ENCODE measurements at places on chromosomes 12 and 14.

DNA sequence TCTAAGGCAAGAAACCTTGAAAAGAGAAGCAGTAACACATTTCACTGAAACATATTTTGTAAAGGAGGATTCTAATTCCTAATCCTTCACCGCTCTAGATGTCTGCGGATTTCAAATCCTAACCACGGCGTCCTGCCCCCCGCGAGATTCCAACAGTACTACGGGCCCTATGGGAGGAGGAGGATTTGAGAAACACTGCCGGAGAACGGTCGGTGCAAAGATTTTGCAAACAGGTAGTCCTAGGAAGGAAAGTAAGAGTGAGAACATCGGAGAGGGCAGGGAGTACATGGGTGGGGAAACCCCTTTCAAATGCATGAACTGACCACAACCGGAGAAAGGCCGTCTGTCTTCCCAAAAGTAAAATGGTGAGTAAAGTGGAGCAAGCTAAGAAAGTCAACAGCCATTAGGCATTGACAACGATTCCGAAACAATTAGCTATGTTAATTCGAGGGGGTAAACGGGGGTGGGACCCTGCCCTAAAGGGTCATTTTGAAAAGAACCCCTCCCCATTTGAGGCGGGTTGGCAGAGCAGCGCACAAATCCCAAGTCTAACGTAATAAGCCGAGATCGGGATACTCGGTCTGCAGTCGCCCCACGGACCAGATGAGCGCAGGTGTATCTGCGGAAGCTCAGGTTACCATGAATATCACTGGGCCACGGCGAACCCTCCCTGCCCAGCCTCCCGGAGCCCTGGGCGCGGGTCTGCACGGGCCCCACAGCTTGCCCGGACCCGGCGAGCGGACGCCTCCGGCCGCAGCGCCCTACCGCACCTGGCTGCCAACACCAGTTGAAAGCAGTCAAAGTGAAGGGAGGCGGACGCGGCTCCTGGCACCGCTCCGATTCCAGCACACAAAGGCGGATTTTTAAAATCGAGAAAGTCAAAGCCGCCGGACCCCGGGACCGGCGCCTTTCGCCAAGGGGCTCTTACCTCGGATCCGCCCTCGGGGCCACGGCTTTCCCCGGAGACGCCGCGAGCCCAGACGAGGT, 662 bp downstream of the EPS8 start:
- peak; percentile 44 for DNase-seq

DNA sequence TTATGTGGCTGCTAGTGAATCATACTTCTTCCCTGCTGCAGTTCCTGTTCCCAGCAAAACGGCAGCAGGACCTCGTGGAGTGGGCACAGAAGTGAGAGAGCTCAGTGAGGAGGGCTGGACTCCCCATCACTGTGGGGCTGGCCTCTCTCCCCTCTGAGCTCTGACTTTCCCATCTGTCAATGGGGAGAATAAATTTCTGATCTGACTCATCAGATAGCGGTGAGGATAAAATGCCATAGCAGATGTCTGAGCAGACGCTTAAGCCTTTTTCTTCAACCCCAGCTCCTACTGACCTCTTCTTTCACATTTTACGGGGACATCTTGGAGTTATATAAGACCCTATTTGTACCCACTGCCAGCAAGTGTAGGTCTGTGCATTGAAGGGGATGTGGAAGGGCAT, 116.6 kb downstream of the CRACR2A start:
- no peak for DNase-seq

DNA sequence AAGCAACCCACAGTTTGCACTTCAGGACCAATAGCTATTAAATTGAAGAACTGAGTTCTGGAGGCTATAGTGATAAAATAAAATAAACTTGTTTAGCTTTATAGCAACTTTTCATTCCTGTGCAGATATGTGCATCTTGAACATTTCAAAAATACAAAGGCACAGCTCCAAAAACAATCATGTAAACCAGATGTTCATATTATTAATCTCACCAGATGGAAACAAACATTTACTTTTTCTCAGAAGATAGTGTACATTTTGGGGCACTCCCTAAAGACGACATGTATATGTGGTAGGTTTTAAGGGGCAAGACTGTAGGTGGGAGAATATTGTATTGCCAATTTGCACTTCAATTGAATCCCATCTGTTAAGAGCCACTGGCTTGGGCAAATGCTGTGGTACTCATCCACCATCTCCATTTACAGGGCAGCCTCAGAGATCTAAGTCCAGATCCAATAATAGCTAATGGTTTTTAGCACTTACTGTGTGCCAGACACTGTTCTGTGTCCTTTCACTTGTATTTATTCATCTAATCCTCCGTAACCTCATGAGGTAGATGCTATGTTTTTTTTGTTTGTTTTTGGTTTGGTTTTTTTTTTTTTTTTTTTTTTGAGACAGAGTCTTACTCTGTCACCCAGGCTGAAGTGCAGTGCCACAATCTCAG, 49.1 kb downstream of the PTGER2 start:
- DNase-seq: no peak

- no peak for DNase-seq
These were observed 310.7 kb upstream of the DCN start for GRCh38 chr12:91493308-91493707.

GRCh38 chr12:53862206-53862605, 76.4 kb upstream of the HOXC13 start:
- no peak for DNase-seq

- DNase-seq: no peak
These were observed 274.0 kb downstream of the NOVA1 start for GRCh38 chr14:26323869-26324268.

- no peak for DNase-seq
These were observed 821 bp downstream of the TMEM106C start for GRCh38 chr12:47964106-47964728.

DNA sequence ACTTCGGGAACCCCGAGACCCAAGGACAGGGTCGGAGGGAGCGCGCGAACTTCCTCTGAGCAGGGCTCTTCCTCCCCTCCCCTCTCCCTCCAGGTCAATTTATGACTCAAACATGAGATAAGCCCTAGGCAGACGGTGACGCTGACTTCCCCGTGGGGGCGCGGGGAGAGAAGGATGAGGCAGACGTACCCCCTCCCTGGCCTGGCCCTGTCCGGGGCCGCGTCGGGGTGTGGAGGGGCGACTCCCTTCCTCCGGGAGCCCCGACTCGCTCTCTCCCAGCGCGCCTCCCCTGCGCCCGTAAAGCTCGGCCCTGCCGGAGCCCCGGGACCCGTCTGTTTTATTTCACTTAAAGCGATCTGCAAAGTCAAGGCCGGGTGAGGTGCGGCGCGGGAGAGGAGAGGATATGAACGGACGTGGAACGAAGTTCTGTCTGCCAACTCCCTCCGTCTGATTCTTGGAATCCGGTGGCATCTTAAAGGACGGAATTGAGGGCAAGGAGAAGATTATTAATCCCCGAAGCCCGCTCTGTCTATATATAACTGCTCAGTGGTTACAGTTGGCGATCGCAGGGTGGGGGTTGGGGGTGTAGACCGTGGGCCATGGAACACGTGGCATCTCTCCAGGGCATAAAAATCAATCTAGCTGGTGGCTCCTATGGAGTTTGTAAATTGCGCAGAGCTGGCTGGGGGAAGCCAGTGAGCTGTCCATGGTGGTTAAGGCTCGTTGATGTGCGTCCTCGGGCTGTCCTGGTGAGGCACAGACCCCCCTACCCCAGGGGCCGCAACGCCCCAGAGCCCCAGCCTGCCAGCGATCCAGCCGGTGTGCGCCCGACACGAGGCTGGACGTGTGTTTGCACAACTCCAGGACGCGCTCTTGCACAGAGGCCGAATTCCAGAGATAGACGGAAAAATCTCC, 2.9 kb upstream of the PTHLH start:
- DNase-seq: peak; percentile 66

DNA sequence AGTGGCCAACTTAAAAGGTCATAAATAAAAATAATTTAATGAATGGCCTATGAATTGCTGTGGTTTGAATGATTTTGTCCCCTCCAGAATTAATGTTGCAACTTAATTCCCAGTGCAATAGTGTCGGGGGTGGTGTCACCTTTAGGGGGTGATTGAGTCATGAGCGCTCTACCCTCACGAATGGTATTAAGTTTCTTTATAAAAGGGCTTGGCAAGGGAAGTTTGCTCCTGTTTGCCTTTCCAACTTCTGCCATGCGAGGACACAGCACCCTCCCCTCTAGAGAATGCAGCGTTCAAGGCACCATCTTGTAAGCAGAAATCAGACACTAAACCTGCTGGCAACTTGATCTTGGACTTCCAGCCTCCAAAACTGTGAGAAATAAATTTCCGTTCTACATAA, 253.3 kb downstream of the ATXN7L3B start:
- DNase-seq: no peak

DNA sequence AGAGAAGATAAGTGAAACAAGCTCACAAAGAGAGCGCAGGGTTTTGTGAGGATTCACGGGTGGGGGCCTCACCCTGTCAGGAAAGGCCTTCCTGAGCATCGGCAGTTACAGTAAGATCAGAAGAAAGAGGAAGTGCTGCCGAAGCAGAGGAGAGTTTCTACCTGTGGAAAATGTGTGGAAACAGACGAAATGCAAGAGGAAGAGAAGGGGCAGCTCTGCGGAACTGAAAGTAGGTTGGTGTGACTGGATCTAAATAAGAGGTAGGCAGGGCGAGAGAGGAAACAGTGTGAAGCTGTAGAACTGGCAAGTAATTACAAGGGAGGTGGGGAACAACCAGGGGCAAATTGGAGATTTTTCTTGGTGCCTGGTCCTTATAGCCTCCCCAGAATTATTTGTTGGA, 2.6 kb downstream of the GPR68 start:
- DNase-seq: no peak

- no peak for DNase-seq
These were observed 214.7 kb downstream of the PDZRN4 start for GRCh38 chr12:41402801-41403200.

GRCh38 chr14:90518941-90519256, 122.1 kb downstream of the CALM1 start:
- DNase-seq: no peak

- no peak for DNase-seq
These were observed 184.7 kb downstream of the TBX5 start for GRCh38 chr12:114221136-114221833.

DNA sequence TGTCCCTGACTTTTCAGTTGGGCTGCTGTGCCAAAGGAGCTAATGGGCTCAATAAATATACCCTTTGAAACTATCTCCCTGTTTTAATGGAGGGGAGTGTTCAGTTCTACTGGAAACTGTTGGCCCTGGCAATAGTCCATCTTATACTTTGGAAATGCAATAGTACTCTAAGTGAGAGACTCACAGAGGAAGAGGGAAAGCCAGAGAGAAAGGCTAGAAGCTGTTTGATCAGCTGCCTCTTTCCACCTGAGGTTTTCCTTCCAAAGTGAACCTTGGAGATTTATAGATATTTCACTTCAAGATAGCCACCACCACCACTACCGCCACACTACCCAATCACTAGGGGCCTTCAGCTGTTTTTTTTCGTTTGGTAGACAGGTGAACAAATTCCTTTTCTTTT, 93.6 kb upstream of the CCDC91 start:
- no peak for DNase-seq

DNA sequence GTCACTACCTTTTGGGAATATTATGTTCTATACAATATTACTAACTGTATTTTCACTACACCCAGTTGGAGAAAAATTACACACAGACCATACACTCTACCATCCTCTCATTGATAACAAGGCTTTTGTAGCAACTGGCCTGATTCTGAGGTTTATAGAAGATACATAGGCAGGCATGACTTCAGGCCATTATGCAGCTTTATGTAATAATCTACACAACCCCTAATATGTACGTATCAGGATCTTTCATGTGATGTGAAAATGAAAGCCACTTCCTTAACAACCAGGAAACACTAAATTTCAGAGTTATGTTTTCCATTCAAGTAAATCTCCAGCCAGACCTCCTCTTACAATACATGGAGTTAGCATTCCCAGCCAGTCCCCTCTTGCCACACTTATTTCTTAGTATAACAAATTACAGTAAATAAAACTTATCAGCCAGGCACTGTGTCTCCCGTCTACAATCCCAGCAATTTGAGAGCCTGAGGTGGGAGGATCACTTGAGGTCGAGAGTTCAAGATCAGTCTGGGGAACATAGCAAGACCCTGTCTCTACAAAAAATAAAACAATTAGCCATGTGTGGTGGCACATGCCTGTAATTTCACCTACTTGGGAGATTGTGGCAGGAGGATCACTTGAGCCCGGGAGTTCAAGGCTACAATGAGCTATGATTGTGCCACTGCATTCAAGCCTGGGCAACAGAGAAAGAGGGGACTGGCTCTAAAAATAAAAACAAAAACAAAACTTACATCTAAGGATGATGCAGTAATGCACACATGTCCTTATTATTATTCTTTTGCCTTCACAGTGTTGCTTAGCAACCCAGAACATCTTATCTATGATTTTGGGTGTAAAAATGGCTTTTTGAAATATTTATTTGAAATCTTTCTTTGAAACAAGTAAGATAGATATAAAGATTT, 10.4 kb upstream of the OSBPL8 start:
- DNase-seq: no peak

DNA sequence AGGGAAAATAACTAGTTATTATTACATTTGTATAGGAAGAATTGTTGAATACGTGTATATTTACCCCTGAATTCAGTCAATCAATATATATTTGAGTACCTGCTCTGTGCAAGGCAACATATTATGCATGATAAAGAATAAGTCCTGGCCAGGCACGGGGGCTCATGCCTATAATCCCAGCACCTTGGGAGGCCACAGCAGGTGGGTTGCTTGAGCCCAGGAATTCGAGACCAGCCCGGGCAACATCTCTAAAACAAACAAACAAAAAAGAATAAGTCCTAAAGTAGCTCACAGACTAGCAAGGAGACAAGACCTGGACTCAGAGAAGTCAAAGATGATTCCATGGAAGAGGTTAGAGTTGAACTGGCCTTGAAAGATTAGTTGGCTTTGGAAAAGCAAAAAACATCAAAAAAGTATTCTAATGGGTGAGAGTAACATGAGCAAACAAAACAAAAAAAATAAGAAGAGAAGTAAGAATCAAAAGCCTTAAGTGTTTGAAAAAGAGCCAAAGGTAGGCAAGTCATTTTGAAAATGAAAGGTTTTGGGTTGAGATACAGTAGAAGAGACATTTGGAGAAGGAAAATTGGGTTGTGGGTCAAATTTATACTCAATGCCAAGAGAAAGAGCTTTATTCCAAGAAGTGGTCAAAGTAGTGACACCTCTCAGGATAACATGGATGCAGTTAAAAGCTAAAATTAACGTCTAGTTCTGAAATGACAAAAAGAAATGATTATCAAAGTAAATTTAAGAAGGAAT, 115.2 kb upstream of the BCAT1 start:
- no peak for DNase-seq

DNA sequence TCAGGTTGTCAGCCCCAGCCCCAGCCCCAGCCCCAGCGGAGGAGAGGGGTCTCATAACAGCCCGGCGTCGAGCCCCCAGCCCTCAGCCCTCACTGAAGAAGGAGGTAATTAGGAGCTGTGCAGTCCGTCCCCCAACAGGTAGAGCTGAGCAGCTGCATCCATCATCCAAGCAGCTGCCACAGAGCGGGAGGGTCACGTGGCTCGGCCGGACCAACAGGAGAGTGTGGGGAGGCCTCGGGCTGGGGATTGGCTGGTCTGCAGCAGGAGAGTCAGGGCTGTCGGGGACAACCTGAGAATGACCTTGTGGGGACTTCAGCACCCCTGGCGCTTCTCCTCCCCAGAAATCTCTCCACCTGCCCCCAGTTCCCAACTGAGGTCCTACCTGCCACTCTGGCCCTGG, 29.6 kb downstream of the SMUG1 start:
- no peak for DNase-seq

Measured in astrocyte (in vitro differentiated cells and primary cell).